AG04449 (cell line): ENCODE measurements at places on chromosomes 2 and 18.

DNA sequence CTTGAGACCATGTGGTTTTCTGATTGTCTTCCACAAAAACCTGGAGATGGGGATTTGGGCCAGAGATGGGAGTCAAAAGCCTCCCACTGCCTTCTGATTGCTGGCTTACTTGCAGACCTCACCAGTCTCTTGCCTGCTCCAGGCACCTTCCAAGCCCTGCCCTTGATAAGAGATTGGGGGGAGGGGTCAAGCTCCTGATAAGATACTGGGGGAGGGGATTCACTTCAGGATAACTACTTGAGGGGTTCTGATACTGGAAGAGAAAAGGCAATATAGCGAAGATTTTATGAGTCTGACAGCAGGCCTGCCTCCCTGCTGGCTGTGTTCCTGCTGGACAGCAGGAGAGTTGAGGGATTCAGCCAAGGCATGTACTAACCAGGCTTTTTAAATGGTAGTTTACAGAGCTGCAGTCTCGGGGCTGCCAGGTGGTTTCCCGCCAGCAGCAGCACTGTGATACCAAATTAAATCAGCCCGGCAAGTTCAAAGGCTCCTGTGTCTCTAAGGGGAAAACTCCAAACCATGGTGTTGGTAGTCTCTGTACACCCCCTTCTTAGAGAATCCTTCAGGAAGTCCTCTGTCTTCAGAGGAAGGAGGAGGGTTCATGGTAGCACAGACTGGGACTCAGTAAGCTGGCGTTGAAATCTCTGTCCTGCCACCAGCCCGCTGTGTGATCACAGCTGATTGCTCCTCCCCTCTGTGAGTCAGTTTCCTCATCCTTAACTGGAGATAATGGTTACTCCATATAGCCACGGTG lies 58.3 kb downstream of the FBXO36 start:
- DNase-seq, result no peak

DNA sequence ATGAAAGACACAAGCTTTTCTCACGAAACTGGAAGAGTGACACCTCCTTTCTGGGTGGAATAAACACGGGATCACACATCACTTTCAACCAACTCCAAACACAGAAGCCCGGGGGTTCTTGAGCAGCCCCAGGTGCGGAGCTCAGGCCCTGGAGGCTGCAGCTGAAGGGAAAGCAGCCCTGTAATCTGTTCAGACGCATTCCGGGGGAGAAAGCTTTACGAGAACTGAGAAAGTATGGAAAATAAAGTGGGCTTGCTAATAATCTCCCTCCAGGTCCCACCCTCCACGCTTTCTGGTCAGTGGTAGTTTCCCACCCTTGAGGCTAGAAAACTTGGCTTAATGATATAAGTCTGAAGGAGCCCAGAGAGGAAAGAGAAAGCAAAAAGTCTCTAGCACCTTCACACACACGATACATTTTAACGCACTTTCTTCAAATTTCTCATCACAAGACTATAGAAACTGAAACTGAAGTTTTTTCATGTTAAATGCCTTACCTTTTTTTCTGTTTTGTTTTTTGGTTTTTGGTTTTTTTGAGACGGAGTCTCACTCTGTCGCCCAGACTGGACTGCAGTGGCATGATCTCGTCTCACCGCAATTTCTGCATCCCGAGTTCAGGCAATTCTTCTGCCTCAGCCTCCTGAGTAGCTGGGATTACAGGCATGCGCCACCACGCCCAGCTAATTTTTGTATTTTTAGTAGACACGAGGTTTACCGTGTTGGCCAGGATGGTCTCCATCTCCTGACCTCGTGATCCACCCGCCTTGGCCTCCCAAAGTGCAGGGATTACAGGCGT lies 141.3 kb downstream of the AFF3 start:
- DNase-seq, result no peak

- no peak for DNase-seq
Observed at GRCh38 chr2:173058673-173059072, 17.0 kb upstream of the MAP3K20 start.

DNA sequence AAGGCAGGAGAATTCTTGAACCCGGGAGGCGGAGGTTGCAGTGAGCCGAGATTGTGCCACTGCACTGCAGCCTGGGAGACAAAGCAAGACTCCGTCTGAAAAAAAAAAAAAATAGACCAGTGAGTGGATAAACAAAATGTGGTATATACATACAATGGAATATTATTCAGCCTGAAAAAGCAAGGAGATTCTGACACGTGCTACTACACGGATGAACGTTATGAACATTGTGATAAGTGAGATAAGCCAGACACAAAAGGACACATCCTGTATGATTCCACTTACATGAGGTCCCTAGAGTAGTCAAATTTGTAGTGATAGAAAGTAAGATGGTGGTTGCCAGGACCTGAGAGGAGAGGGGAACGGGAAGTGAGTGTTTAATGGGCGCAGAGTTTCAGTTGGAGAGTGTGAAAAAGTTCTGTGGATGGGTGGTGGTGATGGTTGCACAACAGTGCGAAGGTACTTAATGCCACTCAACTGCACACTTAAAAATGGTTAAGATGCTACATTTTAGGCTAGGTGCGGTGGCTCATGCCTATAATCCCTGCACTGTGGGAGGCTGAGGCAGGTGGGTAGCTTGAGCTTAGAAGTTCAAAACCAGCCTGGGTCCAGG lies 38.3 kb downstream of the NIFK start:
- DNase-seq, result no peak
